B cell (primary cell): ENCODE measurements at places on chromosomes 7 and 10.

DNA sequence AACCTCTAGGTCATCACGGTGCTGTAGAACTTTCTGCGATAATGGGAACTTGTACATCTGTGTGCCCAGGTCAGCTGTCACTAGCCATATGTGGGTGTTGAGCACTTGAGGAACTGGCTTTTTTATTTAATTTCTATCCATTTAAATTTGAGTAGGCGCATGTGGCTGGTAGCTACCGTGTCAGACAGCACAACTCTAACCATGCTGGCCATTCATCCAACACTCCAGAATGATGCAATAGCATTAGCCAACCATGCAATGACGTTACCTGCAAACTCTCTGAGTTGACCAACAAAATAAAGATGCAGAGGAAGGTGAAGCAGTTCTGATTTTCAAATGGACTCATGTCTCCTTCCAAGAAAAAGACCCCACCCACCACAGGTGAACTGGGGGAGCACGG, 24.4 kb upstream of the CHST15 start:
- H3K36me3 ChIP-seq: no peaks in the 10 kb centered on the region
- DNase-seq: no peak
- H3K4me3 ChIP-seq: no peak overlapping the region
- no peak overlapping the region for H3K27ac ChIP-seq
- no peaks in the 10 kb centered on the region for H3K27me3 ChIP-seq
- peaks cover 43% of the 10 kb centered on the region for H3K4me1 ChIP-seq

DNA sequence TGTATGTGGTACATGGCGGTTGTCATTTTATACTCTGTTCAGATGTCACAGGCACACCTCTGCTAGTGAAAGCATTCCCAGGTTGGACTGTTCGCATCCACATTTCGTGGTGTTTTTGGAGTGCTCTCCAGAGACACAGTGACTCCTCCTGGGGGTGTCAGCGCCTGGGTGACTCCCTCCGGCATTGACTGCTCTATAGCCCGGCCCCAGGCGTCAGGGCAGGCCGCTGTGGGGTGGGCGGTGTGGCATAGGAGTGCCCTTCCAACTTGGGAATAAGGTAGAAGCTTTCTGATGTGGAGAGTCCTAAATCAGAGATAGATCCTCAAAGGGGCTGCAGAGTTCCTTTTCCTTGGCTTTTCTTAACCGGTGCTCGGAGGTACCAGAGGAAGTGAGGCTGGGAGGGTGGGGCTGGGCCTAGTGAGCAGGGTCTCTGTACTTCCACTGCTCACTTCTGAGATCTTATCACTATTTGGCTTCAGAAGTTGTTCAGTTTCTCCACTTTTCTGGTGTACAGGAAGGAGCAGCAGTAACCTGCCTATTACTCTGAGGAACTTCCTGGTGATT, 32.3 kb downstream of the CCNY start:
- H3K4me3 ChIP-seq: no peak overlapping the region
- no peaks in the 10 kb centered on the region for H3K36me3 ChIP-seq
- no peaks in the 10 kb centered on the region for H3K27me3 ChIP-seq

- H3K27me3 ChIP-seq: no peaks in the 10 kb centered on the region
- no peak for DNase-seq
- H3K27ac ChIP-seq: no peak overlapping the region
- no peak overlapping the region for H3K4me3 ChIP-seq
- no peaks in the 10 kb centered on the region for H3K36me3 ChIP-seq
Measured at GRCh38 chr10:88181902-88182600, 318.6 kb downstream of the PTEN start.

GRCh38 chr10:79052291-79053080, 16.3 kb upstream of the ZMIZ1 start:
- H3K27me3 ChIP-seq: peaks cover 4% of the 10 kb centered on the region
- H3K4me3 ChIP-seq: no peak overlapping the region
- H3K27ac ChIP-seq: no peak overlapping the region
- H3K4me1 ChIP-seq: peaks cover 17% of the 10 kb centered on the region
- H3K36me3 ChIP-seq: no peaks in the 10 kb centered on the region

DNA sequence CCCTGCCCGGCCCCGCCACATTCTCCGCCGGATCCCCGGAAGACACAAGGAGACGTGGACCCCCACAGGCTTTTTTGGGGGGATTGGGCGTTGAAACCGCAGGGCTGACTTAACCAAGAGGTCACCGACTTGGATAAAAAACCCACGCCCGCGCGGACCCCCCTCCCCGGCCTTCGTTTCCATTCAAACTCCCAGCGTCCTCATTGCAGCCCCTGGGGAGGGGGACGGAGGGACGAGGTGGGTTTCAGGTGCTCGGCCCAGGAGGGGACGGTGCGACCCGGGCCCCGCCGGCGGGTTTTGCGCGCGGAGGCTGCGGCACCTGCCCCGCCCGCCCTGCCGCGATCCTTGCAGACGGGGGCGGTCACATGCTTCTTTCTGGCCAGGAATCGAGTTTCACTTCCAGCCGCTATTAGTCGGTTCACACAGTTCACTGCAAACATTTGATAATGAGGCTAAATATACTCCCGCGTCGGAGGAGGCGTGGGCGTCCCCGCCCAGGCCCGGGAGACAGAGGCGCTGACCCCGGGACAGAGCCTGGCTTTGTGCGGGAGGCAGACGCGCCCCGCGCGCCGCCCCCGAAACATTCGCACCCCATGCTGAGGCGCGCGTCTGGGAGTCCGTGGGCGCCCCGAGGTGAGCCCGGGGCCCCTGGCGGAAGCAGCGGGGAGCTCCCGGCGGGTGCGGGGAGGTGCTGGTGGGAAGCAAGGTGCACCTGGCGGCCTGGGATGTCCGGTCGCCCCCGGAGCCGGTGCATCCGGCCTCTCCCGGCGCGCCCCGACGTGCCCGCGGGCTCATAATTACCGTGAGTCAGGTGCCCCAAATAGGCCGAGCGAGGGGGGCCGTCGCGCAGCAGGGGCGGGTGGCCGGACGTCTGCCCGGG, 2.7 kb upstream of the PDGFA start:
- no peaks in the 10 kb centered on the region for H3K36me3 ChIP-seq

- H3K4me3 ChIP-seq: no peak overlapping the region
- H3K36me3 ChIP-seq: peaks cover 3% of the 10 kb centered on the region
- H3K4me1 ChIP-seq: no peaks in the 10 kb centered on the region
- no peak overlapping the region for H3K27ac ChIP-seq
Measured at GRCh38 chr7:144384555-144385245, 18.8 kb downstream of the NOBOX start.

- H3K4me3 ChIP-seq: no peak overlapping the region
- no peak for DNase-seq
- H3K27me3 ChIP-seq: no peaks in the 10 kb centered on the region
- peak overlapping the region; percentile 63 for H3K27ac ChIP-seq
- peaks cover 31% of the 10 kb centered on the region for H3K4me1 ChIP-seq
Measured at GRCh38 chr10:28403090-28403489, 100.2 kb upstream of the MPP7 start.

GRCh38 chr10:119302591-119303253, 95.4 kb downstream of the GRK5 start:
- H3K27ac ChIP-seq: peak overlapping the region; percentile 54
- no peaks in the 10 kb centered on the region for H3K27me3 ChIP-seq
- no peak overlapping the region for H3K4me3 ChIP-seq
